Natural killer cell (primary cell): ENCODE measurements at places on chromosomes 1 and 21. TPM values are rescaled to one million over a fixed set of nuclear protein-coding genes. Genes with fewer than 3 reads are reported as not detected.

The FAM72D gene
- total RNA-seq: 0.39 TPM

The PPM1J gene
- total RNA-seq: 0.26 TPM

The FMO3 gene
- not detected for total RNA-seq

GRCh38 chr1:22566161-22566560 lies 2.9 kb downstream of the EPHA8 start:
- H3K36me3 ChIP-seq: no peaks in the 10 kb centered on the region
- H3K27ac ChIP-seq: no peak overlapping the region
- no peak for DNase-seq
- no peaks in the 10 kb centered on the region for H3K4me1 ChIP-seq

DNA sequence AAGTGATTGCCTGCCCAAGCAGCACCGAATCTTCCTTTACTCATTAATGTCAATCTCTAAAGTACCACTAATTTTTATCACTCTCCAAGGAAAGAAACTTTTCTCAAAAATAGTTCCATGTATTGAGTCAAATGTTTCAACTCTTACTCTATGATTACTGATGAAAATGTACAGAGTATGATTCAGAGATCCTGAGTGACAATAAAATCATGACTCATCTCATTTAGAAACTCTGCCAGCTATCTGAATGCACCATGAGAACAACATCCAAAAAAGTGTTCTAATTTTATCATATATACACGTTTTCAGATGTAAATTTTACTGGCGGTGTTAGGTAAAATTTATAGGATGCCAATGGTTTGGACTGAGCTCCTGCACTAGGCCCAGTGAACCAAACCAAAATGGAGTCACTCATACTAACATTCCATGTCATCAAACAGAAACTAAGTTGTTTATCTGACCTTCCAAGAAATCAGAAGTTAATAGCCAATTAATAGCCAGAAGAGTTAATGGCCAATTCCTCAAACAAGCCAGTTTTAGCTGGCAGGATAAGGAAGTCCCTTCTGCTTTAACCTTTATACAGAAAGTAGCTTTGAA lies 22.6 kb downstream of the PLPPR5 start:
- H3K27ac ChIP-seq: no peak overlapping the region
- no peak for DNase-seq
- no peaks in the 10 kb centered on the region for H3K36me3 ChIP-seq
- H3K4me1 ChIP-seq: no peaks in the 10 kb centered on the region

- no peak for DNase-seq
- no peaks in the 10 kb centered on the region for H3K4me1 ChIP-seq
- no peaks in the 10 kb centered on the region for H3K36me3 ChIP-seq
- peaks cover 2% of the 10 kb centered on the region for H3K27me3 ChIP-seq
- H3K4me3 ChIP-seq: no peak overlapping the region
Measured at GRCh38 chr1:171220081-171220420, 28.2 kb upstream of the FMO1 start.

GRCh38 chr1:41423511-41424191 lies 60.8 kb downstream of the EDN2 start:
- H3K4me3 ChIP-seq: no peak overlapping the region
- no peaks in the 10 kb centered on the region for H3K4me1 ChIP-seq
- no peaks in the 10 kb centered on the region for H3K27me3 ChIP-seq

- H3K4me3 ChIP-seq: no peak overlapping the region
- no peaks in the 10 kb centered on the region for H3K4me1 ChIP-seq
- H3K36me3 ChIP-seq: no peaks in the 10 kb centered on the region
- H3K27me3 ChIP-seq: no peaks in the 10 kb centered on the region
- DNase-seq: no peak
- H3K27ac ChIP-seq: no peak overlapping the region
Measured at GRCh38 chr1:15207031-15207828, 39.8 kb upstream of the FHAD1 start.

- no peak overlapping the region for H3K27ac ChIP-seq
- peaks cover 10% of the 10 kb centered on the region for H3K4me1 ChIP-seq
- no peak overlapping the region for H3K4me3 ChIP-seq
- no peaks in the 10 kb centered on the region for H3K36me3 ChIP-seq
Measured at GRCh38 chr21:41868062-41868710, 11.0 kb downstream of the PRDM15 start.
